ENCODE measurements at places on chromosomes 12 and 14. TPM values are rescaled to one million over a fixed set of nuclear protein-coding genes. Genes with fewer than 3 reads are reported as not detected.

MGP gene
- total RNA-seq: 0.23 TPM

CLMN gene
- 4.2 TPM for total RNA-seq

SUOX gene
- 15.9 TPM for total RNA-seq

DNA sequence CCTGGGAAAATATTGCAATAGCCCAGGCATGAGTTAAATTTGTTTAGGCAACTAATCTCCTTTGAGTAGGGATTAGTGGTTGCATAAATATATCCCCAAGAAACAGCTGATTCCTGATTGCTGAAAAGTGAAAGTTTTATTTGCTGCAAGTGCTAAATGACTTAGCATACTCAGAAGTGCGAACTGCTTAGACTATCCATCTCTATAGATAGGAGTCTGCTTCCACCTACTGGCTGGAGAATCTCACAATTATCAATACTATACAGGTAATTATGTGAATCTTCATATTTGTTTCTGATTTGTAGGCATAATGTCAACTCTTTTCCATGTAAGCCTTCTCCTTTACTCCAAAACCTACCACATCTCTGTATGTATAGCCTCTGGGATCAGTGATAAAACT lies 12.0 kb upstream of the SLCO1B3 start:
- peak; percentile 13 for DNase-seq

DNA sequence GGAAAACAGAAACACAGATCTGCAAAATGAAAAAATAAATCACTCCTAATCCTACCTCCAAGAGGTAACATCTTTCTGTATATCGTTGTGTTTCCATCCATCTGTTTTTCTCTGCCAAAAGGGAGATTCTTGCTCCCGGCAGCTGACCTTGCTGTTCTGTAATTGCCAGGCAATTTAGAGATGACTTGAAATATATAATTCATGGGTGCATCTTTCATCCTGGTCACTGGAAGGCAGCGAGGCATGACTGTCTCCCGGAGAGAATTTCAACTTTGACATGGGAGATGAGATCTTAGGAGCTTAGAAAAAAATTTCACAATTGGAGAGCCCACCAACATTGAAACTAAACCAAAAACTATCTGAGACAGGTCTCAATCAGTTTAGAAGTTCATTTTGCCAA lies 53.0 kb downstream of the WSCD2 start:
- no peak for DNase-seq

DNA sequence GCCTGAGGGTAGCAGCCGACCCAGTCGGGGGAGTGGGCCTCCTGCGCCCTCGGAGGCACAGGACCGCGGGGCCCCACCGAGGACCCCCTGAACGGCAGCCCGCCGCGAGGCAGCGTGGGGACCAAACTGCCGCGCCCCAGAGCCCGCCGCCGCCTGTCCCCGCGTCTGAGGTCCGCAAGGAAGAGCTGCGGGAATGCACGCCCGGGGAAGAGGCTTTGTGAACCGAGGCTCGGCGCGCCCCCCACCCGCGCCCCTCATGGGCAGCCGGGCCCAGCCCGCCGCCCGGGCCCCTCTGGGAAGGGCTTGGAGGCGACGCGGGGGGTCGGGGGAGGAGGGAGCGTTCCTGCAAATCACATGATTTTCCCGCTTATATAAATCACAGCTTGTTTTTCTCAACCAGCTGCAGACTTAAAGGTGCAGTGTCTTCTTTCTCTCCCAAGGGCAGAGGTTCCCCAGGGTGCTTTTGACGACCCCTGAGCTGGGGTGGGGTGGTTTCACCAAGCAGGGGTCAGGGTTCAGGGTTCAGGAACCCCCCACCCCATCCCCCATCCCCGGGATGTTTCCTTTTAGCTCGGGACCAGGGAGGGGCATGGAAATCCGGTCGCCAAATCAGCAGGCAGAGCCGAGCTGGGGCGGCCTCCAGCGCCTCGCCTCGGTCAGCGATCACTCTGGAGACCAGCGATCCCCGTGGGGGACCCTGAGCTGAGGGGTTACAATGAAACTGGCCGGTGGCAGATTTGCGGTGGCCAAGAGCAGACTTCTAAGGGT lies 44.7 kb upstream of the ATP23 start:
- DNase-seq: peak; percentile 38

DNA sequence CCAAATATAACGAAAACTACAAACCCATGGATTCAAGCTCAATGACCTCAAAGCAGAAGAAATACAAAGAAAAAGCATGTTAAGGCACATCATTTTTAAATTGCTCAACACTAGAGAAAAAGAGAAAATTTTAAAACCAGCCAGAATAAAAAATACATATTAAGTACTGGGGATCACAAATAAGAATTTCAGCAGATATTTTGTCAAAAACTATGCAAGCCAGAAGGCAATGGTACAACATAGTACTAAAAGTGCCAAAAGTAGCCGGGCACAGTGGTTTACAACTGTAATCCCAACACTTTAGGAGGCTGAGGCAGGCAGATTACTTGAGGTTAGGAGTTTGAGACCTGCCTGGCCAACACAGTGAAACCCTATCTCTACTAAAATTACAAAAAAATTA lies 10.2 kb downstream of the SGPP1 start:
- DNase-seq: peak; percentile 13

DNA sequence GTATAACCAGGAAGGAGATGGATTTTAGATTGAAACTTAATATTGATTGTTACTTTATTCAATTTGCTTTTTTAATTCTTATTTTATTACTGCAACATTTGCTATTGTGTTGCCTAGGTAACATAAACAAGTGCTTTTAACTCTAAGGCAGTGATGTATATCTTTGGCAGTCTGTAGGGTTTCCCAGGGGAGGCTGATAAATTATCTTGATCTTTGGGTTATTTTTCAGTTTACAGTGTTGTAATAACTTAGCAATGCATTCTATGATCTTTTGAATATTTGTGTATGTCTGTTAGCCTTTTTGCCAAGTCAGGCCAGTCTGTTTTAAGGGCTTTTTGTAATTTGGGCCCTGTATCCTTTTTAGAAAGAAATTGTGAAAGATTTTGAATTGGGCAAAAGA lies 7.8 kb upstream of the DTD2 start:
- DNase-seq: no peak

DNA sequence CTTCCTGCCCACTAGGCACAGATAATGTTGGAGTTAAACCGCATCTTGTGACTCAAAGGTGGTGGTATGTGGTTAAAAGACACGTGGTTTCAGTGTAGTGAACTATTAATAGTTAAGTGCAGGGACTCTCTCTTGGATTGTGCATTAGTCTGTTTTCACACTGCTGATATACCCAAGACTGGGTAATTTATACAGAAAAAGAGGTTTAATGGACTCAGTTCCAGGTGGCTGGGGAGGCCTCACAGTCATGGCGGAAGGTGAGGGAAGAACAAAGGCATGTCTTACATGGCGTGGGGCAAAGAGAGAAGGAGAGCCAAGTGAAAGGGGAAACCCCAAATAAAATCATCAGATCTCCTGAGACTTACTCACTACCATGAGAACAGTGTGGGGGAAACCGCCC lies 362.3 kb downstream of the GLT1D1 start:
- peak; percentile 83 for DNase-seq

DNA sequence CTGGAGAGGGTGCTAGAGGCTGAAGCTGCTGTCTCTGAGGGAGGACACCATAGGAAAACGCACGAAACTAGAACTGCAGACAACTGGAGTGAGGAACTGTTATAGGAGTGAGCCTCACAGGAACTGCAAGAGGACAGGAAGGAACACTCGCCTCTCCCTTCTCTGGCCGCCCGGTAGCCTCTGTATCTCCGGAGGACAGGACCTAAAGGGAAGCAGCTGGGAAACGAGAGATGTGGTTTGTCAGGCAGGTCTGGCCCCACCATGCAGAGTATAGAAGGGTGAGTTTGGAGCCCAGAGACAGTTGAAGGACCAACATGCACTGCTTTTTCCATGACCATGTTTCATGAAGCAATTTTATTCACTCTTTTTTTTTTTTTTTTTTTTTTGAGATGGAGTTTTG lies 127.3 kb downstream of the EFCAB11 start:
- DNase-seq: no peak
